ENCODE measurements at places on chromosomes 2 and 18.

GRCh38 chr2:97998431-97999005 is 2.8 kb upstream of the TMEM131 start:
- DNase-seq: no peak

- DNase-seq: no peak
Measured at GRCh38 chr18:34647251-34647650, 62.8 kb upstream of the DTNA start.

DNA sequence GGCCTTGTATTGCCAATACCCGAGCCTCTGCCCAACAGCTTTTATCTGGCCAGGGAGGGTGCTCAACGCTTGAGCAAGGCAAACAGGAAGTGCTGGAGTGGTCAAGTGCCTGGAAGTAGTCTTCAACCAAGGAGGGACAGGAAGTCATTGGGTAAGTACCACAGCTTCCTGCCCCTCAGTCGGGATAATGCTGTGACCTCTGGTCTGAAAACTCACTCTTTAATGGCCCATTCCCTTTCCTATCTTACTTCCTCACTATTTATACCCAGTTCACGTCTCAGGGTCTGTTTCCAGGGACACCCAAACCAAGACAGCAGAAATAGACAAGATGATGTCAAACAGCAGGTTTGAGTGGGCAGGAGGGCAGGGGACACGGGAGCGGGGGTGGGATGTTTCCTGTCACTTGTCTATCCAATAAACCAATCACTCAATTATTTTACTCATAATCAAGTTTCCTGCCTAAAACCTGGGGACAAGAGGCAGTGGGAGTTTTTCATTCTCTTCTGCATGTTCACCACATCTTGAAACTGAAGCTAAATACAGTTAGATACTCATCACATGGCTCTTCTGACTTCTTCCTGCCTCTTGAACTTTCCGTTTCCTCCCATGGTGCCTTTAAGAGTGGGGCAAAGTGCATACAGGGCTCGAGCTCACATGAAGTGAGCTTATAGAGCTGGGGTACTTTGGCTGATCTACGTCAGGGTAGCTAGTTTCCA is 68.9 kb upstream of the CAB39 start:
- DNase-seq: no peak

DNA sequence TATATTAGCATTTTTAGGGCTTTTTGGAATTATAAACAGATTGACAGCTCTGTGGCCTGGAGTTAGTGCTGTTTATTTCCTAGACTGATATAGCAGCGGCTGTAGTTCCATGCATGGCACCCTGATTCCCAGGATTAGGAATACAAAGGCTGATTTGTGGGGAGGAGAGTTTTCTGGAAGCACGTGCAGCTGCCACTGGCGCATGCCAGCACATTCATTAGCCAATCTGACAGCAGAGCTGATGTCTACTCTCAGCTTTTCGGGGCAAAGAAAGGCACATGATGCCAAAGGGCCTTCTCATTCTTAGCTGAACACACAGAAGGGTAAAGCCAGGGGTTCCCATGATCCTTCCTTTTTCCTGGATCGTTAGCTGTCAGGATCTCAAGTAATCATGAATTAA is 45.7 kb upstream of the RAPH1 start:
- no peak for DNase-seq

- no peak for DNase-seq
Measured at GRCh38 chr2:65232636-65233035, 5.0 kb downstream of the ACTR2 start.

- DNase-seq: no peak
Measured at GRCh38 chr2:158969162-158969714, 798 bp downstream of the TANC1 start.

DNA sequence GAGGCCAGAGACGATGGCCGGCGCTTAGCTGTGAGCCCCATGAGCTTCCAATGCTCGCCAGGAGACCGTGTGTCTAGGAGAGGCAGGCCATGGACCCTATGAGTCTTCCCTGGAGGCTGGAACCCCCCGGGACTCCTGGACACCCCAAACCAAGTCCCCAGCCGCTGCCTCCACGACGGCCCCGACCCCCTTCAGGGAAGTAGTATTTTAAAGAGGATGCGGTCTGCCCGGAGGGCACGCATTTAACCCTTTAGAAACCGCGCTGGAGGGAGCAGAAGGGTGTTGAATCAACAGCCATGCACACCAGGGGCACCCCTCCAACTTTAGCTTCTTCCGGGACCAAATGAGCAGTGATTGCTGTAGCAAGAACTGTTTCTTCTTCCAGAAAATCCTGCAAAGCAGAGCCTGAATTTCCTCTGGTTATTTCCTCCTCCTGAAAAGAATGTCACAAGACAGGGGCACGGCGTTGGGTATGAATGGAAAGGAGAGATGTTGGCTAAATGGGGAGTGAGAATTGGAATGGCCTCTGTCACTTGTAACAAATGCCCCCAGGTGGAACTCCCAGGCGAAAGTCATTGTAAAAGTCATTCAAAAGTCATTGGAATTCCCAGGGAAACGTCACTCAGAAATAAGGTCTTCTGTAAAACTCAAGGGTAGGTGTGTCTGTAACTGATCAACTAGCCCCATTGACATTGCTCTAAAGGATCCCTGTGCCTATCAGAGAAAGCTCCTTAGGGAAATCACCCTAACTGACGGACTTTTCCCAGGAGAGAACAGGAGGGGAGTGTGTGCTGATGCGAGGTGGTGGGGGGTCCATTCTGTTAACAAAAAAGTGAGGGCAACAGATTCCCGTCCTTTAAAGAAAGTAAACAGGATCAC is 5.8 kb upstream of the GBX2 start:
- DNase-seq: no peak

Data from NCI-H748 treated with DMSO at 0.1 percent for 48 hours (cell line).